Muscle of leg (tissue), 16 donors: ENCODE measurements at places on chromosomes 6 and 20. TPM values are rescaled to one million over a fixed set of nuclear protein-coding genes. Genes with fewer than 3 reads are reported as not detected.
A peak's percentile ranks its signal among the peaks of the same experiment; 100 is the strongest.

GRCh38 chr6:13273202-13273930 lies 55.0 kb downstream of the TBC1D7 start:
- no peak for DNase-seq

DNA sequence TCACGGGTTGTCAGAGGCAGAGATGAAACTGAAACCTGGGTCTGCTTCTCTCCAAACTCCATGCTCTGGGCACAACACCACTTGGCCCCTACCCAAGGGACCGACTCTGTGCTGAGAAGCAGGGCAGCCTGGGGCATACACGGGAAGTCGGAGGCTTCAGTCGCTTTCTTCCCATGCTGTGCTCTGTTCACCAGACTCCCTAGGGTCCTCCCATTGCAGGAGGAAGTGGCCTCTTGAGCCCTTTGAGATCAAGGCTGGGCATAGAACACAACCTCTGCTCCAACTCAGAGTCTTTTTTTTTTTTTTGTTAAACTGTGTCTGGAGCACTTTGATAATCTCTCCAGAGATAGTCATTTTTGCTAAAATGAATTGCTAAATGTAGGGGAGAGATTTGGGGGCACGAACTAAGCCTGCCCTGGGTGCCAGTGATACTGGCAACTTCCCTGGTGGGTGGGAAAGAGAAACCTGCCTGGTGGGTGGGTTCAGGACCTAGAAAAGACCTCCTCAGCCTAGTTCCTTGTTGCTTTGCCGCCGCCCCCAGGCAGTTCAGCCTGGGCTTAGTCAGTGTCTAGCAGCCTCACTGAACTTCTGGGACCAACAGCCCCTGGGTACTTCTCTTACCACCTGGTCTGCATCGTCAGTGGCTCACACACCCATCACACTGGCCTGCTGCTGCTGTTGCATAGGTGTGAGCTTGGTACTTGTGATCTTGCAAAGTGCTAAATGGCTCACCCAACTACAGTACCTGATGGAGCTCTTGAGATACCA lies 62.0 kb downstream of the PPP1R14C start:
- no peak for DNase-seq

- peak; percentile 60 for DNase-seq
Measured at GRCh38 chr20:40493071-40493470, 196.0 kb downstream of the MAFB start.

DNA sequence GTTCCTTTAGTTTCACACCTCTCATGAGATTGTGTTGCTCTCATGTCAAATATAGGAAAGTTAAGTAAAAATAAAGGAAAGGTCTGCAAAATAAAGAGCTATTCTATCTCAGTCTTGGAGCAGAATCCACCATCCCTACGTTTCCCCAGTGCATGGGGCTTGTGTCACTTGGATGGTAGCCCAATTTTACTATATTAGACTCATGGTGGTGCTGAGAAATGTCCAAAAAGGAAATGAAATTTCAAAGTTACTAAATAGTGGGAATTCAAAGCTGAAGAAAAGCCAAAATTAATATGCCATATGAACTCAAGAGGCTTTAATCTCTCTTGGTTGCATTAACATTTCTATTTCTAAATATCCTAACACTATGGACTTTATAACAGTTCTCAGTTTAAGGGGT lies 1283.3 kb upstream of the GJE1 start:
- peak; percentile 43 for DNase-seq

DNA sequence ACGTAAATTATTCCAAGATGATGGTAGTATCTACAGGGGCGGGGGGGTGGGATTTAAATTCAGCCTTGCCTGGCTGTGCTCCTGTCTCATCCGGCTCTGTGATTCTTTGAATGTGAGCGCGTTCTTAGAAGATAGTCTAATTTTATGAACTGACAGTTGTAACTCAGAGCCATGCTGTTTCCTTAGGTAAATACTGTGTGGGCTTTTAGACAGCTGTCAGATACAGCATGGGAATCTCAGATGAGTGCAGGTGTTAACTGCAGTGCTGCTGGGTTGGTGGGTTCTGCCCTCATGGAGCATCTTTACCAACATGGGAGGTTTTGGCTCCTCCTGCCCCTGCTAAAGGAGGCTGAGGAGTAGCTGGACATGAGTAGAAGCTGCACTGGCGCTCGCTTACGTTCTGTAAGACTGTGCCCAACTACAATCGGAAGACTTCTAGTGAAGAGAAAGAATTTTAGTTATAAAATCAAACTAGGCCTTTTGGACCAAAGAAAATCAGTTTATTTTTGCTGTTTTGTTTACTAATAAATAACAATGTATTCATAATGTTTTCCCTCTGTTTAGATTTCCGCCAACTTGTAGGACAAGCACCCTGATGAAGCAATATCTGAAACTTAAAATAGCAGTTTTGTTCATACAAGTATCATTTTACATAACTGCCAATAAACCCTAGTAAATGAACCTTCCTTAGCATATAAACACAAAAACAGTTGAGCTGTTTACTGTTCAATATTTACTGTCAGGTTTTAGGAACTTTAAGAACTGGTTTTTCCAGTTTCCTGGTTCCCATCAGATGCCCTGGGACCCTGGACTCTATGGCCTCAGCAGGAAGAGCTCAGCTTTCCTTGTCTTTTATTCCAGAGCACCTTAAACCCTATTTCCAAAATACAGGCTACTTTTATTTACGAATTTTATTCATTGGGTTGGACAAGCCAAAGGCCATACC lies 66.1 kb downstream of the FAM120B start:
- DNase-seq: no peak

- peak; percentile 67 for DNase-seq
Measured at GRCh38 chr20:23488996-23489395, 1.9 kb upstream of the CST8 start.

- no peak for DNase-seq
Measured at GRCh38 chr6:10314163-10314955, 100.5 kb downstream of the TFAP2A start.

GRCh38 chr20:23000232-23000947 lies 34.7 kb upstream of the SSTR4 start:
- no peak for DNase-seq

GRCh38 chr6:33313105-33313708 lies 671 bp downstream of the TAPBP start:
- peak; percentile 72 for DNase-seq

DNA sequence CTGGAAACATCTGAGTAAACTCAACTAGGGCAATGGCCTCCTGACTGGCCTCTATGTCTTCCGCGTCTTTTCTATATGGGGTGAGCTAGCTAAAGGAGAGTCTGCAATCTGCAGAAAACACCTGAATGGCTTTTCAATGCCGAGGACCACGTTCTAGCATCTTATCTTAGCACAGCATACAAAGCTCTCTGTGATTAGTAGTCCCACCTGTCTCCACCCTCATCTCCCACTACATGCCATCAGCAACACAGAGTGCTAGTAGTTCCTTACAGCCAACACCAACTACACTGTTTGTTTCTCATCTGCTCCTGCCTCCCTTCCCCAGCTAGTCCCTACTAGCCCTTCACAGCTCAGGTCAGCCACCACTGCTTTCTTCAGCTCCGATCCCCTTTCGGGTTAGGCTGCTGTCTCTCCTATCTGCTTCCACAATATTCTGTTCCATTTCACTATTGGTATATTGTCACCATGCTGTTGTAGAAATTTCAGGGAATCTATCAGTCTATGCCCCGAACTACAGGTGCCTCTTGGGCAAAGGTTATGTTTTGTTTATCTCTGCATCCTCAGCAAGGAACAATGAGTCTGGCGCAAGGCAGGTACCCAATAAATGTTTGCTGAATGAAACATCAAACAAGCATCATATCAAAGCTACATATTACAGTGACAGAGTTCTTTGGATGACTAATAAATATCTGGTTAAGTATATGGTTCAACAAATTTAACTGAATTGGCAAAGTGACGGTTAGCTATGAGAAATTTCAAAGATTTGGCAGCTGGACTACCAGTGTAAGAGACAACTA lies 12.2 kb downstream of the LYRM4 start:
- DNase-seq: no peak

- peak; percentile 10 for DNase-seq
Measured at GRCh38 chr6:7424967-7425807, 35.6 kb downstream of the RIOK1 start.

NFS1 gene
- 14.9 TPM for polyA plus RNA-seq

ATP6V1G2 gene
- 5.4 TPM for polyA plus RNA-seq

DNAH8 gene
- 1.2 TPM for polyA plus RNA-seq

SIGLEC1 gene
- 6.2 TPM for polyA plus RNA-seq

GPX5 gene
- polyA plus RNA-seq: not detected

XKR7 gene
- 0.21 TPM for polyA plus RNA-seq

FOXP4 gene
- 14.2 TPM for polyA plus RNA-seq
